ENCODE measurements at places on chromosomes 13 and 19. TPM values are rescaled to one million over a fixed set of nuclear protein-coding genes. Genes with fewer than 3 reads are reported as not detected.
A peak's percentile ranks its signal among the peaks of the same experiment; 100 is the strongest.

GRCh38 chr13:38090913-38091312 lies 221.3 kb upstream of the TRPC4 start:
- DNase-seq: no peak

DNA sequence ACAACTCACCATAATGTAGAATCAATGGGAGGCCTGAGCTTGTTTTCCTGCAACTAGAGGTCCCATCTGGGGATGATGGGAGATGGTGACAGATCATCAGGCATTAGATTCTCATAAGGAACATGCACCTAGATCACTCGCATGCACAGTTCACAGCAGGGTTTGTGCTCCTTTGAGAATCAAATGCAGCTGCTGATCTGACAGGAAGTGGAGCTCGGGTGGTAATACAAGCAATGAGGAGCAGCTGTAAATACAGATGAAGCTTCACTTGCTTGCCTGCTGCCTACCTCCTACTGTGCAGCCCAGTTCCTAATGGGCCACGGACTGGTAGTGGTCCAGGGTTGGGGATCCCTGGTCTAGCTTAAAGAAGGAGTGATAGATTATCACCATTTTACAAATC lies 33.0 kb downstream of the KPNA3 start:
- DNase-seq: no peak

DNA sequence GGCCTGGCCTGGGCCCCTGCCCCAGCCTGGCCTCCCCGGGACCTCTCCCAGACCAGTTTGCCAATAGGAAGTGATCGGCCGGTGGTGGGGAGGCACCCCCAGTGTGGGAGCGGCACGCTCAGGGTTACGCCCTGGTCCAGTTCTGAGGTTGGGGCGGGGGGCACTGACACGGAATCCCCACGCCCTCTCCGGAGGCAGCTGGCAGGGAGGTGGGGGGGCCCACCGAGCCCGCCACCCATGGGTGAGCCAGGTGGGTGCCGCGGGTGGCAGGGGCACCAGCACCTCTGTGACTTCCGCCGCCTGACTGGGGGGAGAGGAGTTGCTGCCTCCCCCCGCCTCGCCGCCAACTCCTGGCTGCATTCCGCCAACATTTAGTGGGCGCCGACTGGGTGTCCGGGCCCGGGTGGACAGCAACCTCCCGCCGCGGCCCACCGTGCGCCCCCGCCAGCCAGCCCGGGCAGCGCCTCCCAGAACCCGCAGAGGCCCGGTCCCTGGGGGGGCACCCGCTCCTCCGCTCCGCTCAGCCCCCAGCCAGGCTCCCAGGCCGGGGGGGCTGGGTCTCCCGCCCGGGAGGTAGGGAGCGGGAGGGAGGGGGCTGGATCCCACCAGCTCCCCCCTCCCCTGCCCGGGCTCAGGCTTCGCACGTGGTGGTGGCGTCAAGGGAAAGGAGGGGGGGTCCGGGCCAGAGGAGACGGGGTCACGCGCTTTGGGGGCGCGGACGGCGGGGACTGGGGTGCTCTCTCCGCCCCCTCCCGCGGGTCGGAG lies 2.0 kb downstream of the ZBTB7A start:
- no peak for DNase-seq

DNA sequence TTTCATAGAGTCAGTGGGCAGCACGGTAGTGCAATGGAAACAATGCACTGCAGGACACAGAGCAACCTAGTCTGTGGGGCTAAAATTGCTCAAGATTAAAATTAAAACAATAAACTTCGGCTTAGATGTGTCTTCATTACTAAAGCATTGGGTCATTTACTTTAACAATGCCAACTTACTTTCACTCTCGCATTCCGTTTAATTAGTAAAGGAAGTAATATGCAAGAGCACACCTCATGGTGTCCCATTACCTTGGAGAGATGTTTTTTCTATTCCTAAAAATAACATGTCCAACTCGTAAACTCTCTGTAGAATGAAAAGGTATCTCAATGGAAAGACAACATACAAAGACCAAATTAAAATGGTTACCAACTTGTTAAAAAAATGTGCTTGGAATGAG lies 738.4 kb downstream of the PCDH17 start:
- no peak for DNase-seq

DNA sequence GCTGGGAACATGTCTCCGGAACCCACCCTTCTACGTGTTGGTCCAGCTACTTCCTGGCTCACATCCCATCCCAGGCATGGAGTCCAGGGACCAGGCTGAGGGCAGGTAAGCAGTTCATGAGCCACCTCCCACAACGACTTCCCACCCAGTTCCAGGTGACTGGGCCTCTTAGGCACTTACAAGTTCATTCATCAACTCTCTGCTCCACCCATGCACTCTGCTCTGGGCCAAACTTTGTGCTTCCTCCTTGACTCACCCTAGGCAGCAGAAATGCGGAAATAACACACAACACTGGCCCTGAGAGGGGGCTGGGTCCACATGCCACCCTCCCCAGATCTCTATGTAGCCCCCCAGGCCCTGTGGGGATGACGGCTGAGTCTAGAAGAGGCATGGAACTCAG lies 20.5 kb downstream of the IQCN start:
- DNase-seq: no peak

DNA sequence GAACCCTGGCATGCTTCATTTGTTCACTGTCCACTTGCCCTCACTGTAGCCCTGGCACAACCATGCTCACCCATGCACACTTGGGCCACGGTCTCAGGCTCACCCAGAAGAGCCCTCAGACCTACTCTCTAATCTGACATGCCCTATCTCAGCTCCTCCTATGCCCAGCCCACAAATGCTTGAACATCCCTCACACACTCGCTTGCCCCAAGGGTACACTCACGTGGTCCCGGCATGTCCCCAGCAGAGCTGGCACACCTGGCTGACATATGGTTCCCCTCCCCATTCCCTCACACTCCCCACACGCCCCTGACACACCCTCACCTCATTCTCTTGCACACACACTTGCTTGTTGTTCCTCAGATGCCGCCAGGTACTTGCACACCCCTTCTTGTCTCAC lies 55.7 kb downstream of the MAP4K1 start:
- no peak for DNase-seq

GRCh38 chr13:112685896-112686295 lies 3.9 kb upstream of the ATP11A start:
- DNase-seq: no peak

GRCh38 chr19:787536-787935 lies 9.7 kb upstream of the PTBP1 start:
- no peak for DNase-seq

REEP6 gene
- polyA plus RNA-seq: 2.7 TPM

DNA sequence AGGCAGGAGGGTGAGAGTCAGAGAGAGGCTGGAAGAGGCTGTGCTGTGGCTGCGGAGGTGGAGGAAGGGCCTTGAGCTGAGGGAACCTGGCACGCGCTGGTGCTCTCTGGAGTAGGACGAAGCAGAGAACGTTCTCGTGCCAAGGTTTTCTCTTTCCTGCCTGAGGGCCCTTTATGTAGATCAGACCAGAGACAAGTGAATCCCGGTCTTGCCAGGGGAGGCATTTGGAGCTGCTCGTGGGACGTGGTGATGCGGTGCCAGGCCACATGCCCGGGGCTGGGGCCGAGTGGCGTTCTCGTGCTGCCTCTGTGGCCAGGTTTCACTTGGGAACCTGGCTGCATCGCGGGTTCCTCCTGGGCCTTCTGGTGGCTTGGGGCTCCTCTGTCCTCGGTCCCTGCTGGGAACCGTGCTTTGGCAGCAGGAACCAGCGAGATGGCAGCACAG lies 54.2 kb downstream of the KDM4B start:
- no peak for DNase-seq

RFPL4A gene
- not detected for polyA plus RNA-seq

DNA sequence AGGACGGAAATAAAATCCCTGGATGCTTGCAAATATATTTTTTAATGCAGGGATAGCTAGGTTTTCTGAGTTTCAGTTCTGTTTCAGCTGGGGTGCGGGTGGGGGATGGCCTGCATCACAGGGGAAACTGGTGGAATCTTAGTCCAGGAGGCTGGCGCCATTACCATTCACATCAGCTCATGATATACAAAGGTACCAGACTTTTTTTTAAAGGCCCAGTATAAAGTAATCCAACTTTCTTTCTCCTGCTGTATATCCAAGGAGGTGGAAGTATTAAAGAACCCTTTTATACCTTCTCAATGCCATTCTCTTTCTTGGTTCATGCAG lies 343.8 kb downstream of the KCNRG start:
- DNase-seq: no peak

GRCh38 chr13:73129023-73129422 lies 70.2 kb downstream of the KLF5 start:
- DNase-seq: no peak

PCDH8 gene
- 0.04 TPM for polyA plus RNA-seq

KCTD4 gene
- polyA plus RNA-seq: 0.09 TPM

DNA sequence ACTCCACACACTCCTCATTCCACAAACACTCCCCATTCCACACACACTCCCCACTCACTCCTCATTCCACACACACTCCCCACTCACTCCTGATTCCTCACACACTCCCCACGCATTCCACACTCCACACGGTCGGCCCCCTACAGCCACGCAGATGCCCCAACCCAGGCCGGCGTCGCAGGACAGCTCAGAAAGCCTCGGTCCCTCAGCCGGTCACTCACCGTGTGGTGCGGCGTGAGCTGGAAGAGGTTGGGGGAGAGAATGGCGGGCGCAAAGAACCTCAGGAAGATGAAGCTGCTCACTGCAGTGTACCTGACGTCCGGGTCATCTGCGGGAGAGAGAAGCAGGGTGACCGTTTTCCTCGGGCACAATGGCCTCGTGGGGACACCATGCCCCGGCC lies 39.0 kb upstream of the C13orf46 start:
- DNase-seq: no peak

DNA sequence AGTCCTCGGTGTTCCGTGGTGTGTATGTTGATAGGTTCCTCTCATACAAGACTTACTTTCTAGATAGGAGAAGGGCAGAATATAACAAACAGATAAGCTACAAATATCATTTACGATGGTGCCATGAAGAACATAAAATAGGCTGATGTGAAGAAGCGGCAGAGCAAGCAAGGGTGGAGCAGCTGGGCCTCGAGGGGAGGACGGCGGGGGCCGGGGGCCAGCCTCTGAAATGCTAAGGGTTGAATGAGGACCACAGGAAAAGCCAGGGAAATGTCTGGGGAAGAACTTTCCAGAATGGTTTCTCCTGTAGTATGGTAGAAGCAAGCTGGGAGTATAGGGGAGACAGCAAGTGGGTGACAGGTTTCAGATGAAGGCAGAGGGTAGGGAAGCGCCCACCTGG lies 529.5 kb downstream of the LIG4 start:
- no peak for DNase-seq

ZNF468 gene
- 39.5 TPM for polyA plus RNA-seq

EXOC3L2 gene
- 1.0 TPM for polyA plus RNA-seq

GRCh38 chr19:53158119-53158656 lies 665 bp downstream of the ZNF347 start:
- DNase-seq: peak; percentile 19

GRCh38 chr13:45413826-45414307 lies 4.3 kb downstream of the SLC25A30 start:
- no peak for DNase-seq

NDUFA7 gene
- 29.6 TPM for polyA plus RNA-seq

- DNase-seq: no peak
These were observed 1691.7 kb upstream of the PCDH20 start for GRCh38 chr13:63107179-63107943.

- DNase-seq: no peak
These were observed 34.5 kb downstream of the SHISA2 start for GRCh38 chr13:26017196-26017921.

DNA sequence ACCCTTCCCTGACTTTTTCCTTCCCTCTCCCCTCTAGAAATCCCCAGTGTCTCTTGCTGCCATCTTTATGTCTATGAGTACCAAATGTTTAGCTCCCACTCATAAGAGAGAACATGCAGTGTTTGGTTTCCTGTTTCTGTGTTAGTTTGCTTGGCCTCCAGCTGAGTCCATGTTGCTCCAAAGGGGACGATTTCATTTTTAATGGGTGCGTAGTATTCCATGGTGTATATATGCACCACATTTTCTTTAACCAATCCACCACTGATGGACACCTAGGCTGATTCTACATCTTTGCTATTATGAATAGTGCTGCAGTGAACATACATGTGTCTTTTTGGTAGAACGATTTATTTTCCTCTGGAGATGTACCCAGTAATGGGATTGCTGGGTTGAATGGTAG lies 123.8 kb downstream of the UGGT2 start:
- DNase-seq: no peak

CTXN1 gene
- polyA plus RNA-seq: 22.3 TPM

RNF17 gene
- not detected for polyA plus RNA-seq

KLK14 gene
- polyA plus RNA-seq: 0.31 TPM

GRCh38 chr19:15986701-15987100 lies 37.9 kb downstream of the OR10H4 start:
- no peak for DNase-seq

TRPC4 gene
- 0.14 TPM for polyA plus RNA-seq

DNA sequence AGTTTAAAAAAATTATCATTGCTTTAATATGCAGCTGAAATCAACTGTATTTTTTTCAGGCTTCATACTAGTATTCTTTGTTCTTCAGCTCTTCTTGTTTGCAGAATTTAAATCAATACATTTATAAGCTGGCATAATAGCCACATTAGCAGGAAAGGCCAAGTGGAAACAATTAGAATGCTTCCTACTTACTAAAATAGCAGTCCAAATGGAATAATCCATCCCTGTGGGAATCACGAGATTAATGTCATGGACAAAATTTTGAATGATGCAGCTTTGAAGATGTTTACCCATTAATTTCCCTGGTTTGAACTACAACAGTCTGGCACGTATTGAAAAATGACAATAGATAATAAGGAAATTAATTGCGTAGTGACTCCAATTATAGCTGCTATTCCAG lies 2650.8 kb downstream of the PCDH9 start:
- no peak for DNase-seq

DNA sequence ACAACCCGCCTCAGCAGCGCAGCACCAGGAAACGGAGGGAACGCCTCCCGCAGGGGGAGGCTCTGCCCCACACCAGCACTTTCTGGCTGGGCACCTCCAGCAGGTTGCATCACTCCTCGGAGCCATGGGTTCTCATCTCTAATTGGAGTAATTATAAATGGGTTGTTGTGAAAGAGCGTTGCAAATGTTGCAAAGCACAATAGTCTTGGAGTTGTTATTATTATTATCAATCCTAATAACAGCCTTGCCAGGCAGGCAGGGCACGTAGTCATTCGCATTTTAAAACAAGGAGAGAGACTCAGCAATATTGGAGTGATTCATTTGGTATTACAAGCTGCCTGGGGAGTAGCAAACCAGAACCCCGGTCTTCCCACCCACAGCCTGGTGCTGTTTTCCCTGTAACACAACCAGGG lies 108.6 kb upstream of the GJB6 start:
- no peak for DNase-seq

DNA sequence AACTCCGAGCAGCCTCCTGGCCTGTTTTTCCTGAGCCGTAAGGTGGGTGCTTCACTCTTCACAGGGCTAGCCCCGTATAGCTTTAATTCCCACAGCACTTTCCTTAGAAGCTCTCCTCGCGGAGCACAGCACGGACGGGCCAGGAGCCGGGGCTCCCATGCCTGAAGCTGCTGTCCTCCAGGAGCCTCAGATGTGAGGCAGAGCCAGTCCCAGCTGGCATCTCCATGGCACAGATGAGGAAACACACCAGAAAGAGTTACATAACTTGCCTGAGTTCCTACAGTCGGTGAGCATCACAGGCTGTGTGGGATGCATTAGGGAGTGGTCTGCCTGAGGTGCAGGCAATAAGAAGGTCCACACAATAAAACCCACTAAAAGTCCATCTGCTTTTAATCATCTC lies 118.5 kb downstream of the ATP8A2 start:
- no peak for DNase-seq

BRSK1 gene
- polyA plus RNA-seq: 18.1 TPM

Data from right lung (tissue), 10 donors.